ENCODE measurements at places on chromosomes 3 and 15.

- no peak for ATAC-seq
Measured at GRCh38 chr3:31530960-31531335, 1.8 kb upstream of the STT3B start.

- no peak for ATAC-seq
Measured at GRCh38 chr15:85988741-85989140, 90.9 kb upstream of the AGBL1 start.

DNA sequence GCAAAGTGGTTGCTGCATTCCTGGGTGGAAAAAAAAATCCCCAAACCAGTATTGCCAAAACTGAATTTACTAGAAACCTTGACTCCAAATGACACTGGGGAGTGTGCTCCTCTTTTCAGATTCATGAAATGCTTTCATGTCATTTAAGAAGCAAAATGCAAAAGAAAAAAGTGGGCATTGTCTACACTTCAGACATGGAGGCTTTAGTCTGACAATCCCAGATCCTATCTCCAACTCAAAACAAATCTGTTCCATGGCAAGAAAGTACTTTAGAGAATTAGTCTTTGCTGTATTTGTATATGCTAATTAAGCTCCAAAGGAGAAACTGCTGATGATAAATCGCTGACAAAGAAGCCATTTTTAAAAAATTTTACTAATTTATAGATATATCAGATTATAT lies 366.7 kb downstream of the MAGI1 start:
- no peak for ATAC-seq

DNA sequence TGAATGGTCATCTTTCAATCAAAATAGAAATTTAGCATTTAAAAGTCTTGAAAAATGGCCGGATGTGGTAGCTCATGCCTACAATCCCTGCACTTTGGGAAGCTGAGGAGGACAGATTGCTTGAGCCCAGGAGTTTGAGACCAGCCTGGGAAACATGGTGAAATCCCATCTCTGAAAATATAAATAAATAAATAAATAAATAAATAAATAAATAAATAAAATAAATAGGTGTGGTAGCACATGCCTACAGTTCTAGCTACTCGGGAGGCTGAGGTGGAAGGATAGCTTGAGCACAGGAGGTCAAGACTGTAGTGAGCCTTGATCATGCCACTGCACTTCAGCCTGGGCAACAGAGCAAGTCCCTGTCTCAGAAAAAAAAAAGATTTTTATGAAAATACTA lies 25.9 kb downstream of the SLC30A4 start:
- ATAC-seq, result no peak

- ATAC-seq, result peak; percentile 37
Measured at GRCh38 chr15:74025436-74025835, 30.9 kb downstream of the PML start.

- ATAC-seq, result peak; percentile 51
Measured at GRCh38 chr3:3119393-3119851, 7.3 kb upstream of the TRNT1 start.

- ATAC-seq, result no peak
Measured at GRCh38 chr3:126036056-126036549, 47.8 kb downstream of the SLC41A3 start.

GRCh38 chr15:88284318-88284998 lies 27.9 kb upstream of the NTRK3 start:
- ATAC-seq, result no peak

- ATAC-seq, result no peak
Measured at GRCh38 chr15:26178640-26179220, 315.6 kb upstream of the ATP10A start.

DNA sequence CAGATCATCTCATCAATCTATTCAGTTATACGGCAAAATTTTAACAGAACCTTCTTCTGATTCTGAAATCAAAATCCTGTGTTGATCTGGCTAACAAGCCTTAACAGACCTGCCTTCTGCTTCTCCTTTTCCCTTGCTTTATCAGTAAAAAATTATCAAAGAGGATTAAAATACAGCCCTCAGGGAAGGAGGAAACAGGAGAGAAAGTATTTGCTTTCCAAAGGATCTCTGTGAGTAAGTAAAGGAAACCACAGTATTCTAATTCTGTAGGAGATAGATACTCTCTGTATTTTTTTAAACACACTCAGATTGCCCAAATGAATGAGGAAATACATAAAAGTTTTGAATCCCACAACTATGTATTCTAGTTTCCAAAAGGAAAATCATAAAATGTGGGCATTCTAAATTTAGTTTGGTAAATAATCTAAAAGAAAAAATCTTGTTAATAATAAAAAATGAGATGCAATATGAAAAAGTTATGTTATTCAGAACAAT lies 221.8 kb downstream of the ZIC1 start:
- no peak for ATAC-seq

GRCh38 chr3:194750491-194750828 lies 64.8 kb downstream of the FAM43A start:
- no peak for ATAC-seq

DNA sequence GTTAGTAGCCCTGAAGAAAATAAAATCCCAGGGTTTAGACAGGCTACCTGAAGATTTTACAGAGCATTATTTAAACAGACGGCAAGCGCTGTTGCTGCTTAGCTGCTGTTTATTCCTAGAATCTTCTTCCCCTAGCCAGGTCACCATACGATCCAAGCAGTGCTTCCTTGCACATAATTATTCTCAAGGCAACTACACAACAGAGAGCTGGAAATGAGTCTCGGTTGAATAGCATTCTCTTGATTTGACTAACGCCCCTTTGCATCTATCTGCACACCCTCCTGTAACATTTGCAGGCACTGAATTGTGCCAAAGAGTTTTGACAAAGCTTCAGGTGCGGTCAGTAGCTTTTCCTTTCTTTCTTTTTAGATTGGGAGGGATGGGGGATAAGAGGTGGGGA lies 564.4 kb downstream of the TBL1XR1 start:
- no peak for ATAC-seq

All from SK-N-SH treated with all-trans-retinoic acid at 6 μM for 48 hours (cell line).